ENCODE measurements at places on chromosomes 5 and 9.

- no peak for DNase-seq
Observed at GRCh38 chr5:155765715-155766114, 561.2 kb upstream of the SGCD start.

GRCh38 chr5:73966451-73966850 is 340.5 kb downstream of the ARHGEF28 start:
- DNase-seq, result no peak

DNA sequence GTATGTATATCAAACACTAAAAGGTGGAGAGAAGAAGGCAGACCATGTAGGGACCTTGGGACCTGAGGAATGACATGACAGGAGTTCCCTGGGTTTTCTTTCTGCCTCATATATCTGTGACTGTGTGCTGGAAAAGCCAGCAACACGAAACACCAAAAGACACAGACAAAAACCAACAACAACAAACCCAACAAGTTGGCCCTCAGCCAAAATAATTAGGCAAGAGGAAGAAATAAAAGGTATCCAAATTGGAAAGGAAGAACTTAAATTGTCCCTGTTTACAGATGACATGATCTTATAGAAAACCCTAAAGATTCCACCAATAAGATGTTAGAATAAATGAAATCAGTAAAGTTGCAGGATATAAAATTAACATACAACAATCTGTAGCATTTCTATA is 21.7 kb downstream of the ABO start:
- DNase-seq, result no peak

DNA sequence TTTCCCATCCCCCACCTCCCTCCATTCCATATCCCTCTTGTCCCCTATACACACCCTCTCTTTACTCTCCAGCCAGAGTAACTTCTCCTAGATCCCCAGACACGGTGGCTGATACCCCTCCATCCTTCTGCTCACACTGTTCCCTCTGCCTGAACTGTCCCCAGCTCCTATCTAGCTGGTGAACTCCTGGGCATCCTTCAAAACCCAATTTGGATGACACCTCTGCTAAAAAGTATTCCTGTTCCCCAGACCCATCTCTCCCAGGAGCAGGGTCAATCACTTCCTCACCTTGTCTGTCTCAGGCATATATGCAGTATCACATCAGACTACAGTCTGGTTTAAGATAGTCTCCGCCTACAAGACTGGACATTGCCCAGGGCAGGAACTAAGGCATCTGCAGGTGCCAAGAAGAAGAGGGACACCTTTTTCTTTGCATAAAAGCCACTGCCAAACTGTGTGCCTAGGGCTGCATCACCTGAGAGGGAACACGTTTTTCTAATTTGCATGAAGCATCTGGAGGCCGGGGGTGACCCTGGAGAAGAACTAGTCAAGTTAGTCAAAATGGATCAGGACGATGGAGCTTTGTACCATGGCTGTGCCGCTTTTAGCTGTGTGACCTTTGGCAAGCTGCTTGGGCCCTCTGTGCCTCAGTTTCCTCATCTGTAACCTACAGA is 27.1 kb downstream of the NR5A1 start:
- no peak for DNase-seq

GRCh38 chr5:53478411-53479044 is 1.9 kb upstream of the FST start:
- peak; percentile 38 for DNase-seq

GRCh38 chr5:111194053-111194452 is 30.1 kb upstream of the CAMK4 start:
- no peak for DNase-seq

DNA sequence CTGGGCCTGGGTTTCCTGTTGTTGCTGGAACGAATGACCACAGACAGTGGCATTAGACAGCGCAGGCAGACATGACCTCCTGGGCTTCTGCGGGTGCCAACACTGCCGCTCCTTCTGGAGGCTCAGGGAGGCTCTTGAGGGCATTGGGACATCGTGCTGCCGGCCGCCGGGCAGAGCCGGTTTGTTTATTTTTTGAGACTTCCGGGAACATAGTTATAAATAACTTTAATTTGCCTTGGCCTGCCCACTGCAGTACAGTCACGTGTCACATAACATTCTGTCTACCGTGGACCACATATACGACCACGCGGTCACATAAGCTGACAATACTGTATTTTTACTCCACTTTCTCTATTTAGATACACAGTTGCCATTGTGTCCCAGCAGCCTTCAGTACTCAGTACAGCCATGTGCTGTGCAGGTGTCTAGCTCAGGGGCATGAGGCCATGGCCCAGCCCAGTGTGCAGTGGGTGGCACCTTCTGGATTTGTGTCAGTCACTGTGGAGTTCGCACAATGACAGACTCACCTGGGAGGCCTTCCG is 8.2 kb upstream of the TOR4A start:
- DNase-seq, result no peak

All from fibroblast of skin of left quadriceps (primary cell).